ENCODE measurements at places on chromosomes 12 and 14. TPM values are rescaled to one million over a fixed set of nuclear protein-coding genes. Genes with fewer than 3 reads are reported as not detected.

GRCh38 chr12:7017870-7018349 is 366 bp downstream of the LPCAT3 start:
- no peak for DNase-seq

DNA sequence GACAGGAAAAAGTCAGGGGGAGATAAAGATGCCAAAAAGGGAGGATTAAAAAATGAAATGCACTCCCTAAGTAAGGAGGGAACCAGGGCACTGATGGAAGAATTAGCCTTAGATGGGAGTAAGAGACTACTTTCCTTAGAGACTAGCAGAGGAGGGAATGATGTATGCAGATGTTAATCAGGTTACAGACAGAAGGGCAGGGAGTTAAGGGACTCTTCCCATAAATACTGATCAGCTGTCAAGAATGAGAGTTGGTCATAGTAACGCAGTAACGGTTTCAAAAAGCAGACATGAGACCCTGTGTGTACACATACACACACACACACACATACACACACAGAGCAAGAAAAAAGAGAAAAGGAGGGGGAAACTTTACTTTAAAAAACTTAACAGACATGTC is 93.4 kb downstream of the PHLDA1 start:
- DNase-seq: no peak

DNA sequence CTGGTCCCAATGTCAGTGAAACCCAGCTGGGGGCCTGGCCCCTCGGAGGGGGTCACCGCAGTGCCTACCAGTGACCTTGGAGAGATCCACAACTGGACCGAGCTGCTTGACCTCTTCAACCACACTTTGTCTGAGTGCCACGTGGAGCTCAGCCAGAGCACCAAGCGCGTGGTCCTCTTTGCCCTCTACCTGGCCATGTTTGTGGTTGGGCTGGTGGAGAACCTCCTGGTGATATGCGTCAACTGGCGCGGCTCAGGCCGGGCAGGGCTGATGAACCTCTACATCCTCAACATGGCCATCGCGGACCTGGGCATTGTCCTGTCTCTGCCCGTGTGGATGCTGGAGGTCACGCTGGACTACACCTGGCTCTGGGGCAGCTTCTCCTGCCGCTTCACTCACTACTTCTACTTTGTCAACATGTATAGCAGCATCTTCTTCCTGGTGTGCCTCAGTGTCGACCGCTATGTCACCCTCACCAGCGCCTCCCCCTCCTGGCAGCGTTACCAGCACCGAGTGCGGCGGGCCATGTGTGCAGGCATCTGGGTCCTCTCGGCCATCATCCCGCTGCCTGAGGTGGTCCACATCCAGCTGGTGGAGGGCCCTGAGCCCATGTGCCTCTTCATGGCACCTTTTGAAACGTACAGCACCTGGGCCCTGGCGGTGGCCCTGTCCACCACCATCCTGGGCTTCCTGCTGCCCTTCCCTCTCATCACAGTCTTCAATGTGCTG is 11.0 kb downstream of the ZBTB39 start:
- DNase-seq: peak; percentile 72

GRCh38 chr14:72256055-72256454 is 323.8 kb downstream of the RGS6 start:
- DNase-seq: no peak

- no peak for DNase-seq
Measured at GRCh38 chr14:74577247-74577947, 34.6 kb downstream of the LTBP2 start.

Gene C3AR1
- total RNA-seq: 54.1 TPM

Gene FOXN4
- not detected for total RNA-seq

Measured in upper lobe of left lung (tissue), 6 donors.